ENCODE measurements at places on chromosomes 3 and 15. TPM values are rescaled to one million over a fixed set of nuclear protein-coding genes. Genes with fewer than 3 reads are reported as not detected.

Gene TAGLN3
- total RNA-seq, result not detected

Gene PLCL2
- total RNA-seq, result 7.8 TPM

Gene CYP8B1
- total RNA-seq, result not detected

Gene LRRC49
- total RNA-seq, result 13.3 TPM

Gene ITIH1
- not detected for total RNA-seq

Gene UNC13C
- total RNA-seq, result 0.32 TPM

Gene PLCB2
- 4.3 TPM for total RNA-seq

Gene ISG20
- total RNA-seq, result 34.4 TPM

Gene EPHB3
- 7.9 TPM for total RNA-seq

Gene NANOGP8
- total RNA-seq, result 1.3 TPM

Gene MCTP2
- 25.9 TPM for total RNA-seq

GRCh38 chr3:175179055-175179454 lies 319.9 kb downstream of the NAALADL2 start:
- H3K36me3 ChIP-seq, result no peaks in the 10 kb centered on the region
- DNase-seq, result no peak
- H3K4me1 ChIP-seq, result no peaks in the 10 kb centered on the region
- no peak overlapping the region for H3K27ac ChIP-seq
- no peak overlapping the region for H3K4me3 ChIP-seq
- H3K27me3 ChIP-seq, result no peaks in the 10 kb centered on the region

- no peak for DNase-seq
- no peak overlapping the region for H3K27ac ChIP-seq
- no peaks in the 10 kb centered on the region for H3K4me1 ChIP-seq
- no peaks in the 10 kb centered on the region for H3K36me3 ChIP-seq
- no peaks in the 10 kb centered on the region for H3K27me3 ChIP-seq
- H3K4me3 ChIP-seq, result no peak overlapping the region
Measured at GRCh38 chr3:17980863-17981262, 238.4 kb upstream of the TBC1D5 start.

DNA sequence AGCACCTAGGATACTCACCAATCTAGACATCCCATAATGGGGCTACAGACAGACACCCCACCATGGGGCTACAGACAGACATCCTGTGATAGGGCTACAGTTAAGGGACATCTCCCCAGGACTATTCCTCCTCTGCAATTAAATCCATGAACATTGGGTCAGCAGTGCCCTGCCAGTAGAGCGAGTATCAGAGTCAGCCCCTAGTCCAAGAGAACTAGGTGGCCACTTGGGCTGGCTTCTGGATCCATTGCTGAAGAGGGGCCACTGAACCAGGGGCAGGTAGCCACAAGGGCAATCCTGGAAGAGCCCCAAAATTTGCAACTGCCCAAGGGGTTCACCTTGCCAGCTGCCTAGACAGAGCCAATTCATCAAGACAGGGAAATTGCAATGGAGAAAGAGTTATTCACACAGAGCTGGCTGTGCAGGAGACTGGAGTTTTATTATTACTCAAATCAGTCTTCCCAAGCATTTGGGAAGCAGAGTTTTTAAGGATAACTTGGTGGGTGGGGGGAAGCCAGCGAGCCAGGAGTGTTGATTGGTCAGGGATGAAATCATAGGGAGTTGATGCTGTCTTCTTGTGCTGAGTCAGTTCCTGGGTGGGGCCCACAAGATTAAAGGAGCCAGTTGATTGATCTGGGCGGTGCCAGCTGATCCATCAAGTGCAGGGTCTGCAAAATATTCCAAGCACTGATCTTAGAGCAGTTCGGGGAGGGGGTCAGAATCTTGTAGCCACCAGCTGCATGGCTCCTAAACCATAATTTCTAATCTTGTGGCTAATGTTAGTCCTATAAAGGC lies 170.2 kb upstream of the SMAD3 start:
- H3K4me1 ChIP-seq, result no peaks in the 10 kb centered on the region
- no peak overlapping the region for H3K4me3 ChIP-seq
- no peaks in the 10 kb centered on the region for H3K36me3 ChIP-seq
- no peak for DNase-seq
- H3K27ac ChIP-seq, result no peak overlapping the region

DNA sequence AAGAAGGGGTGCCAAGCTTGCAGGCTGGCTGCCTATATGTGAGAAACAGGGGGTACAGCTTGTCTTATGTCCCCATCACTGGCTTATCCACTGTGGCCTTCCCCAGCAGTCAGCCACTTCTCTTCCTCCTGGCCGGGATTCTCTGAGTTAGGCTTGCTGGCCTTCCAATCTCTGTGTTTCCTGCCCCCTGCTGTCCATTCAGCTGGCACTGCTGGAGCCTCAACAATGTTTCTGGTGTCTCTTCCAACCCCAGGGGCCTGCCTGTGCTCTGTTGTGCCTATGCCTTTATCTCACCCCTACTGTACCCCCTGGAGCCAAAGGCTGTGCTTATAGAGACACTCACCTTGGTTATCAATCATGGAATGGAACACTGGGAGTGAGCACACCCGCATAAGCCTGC lies 36.5 kb downstream of the ANAPC13 start:
- H3K4me3 ChIP-seq, result no peak overlapping the region
- no peaks in the 10 kb centered on the region for H3K27me3 ChIP-seq
- no peak overlapping the region for H3K27ac ChIP-seq
- H3K4me1 ChIP-seq, result no peaks in the 10 kb centered on the region

DNA sequence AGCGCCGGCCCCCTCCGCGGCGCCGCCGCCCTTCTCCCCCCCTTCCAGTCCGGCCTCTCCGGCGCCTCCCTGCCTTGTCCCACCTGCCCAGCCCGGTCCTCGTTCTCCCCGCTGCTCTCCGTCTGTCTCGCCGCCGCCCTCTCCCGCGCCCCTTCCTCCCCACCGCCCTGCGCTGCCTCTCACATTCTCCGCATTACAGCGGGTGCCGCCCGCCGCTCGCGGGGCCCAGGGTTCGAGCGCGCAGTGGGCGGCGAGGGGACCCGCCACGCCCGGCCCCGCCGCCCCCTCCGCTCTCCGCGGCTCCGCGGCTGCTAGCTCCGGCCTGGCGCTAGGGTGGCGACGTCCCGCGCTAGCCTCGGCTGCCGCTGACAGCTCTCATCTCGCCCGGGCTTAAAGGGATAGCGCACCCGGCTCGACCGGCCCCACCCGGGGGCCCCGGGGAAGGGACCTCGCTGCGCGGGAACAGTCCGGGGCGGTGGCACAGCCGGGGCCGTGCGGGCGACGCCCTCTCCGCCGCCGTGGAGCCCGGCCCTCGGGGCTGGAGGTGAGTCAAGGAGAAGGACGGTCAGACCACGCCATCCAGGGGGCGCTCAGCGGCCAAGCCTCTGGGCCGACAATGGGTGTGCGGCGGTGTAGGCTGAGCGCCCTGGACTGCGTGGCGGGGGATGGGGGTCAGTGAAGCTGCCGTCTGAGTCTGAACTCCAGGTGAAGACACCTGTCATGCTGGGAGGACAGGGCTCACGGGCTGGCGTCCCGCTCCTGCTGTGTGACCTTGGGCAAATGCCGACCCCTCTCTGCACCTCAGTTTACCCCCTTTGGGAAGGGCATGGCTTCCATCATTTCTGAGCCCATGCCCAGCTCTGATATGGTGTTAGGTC lies 187.4 kb upstream of the LINGO1 start:
- H3K36me3 ChIP-seq, result no peaks in the 10 kb centered on the region
- H3K27ac ChIP-seq, result no peak overlapping the region
- H3K4me3 ChIP-seq, result peak overlapping the region; percentile 66
- peaks cover 9% of the 10 kb centered on the region for H3K27me3 ChIP-seq

- DNase-seq, result no peak
- H3K27me3 ChIP-seq, result no peaks in the 10 kb centered on the region
- H3K27ac ChIP-seq, result no peak overlapping the region
- H3K4me3 ChIP-seq, result no peak overlapping the region
- H3K36me3 ChIP-seq, result no peaks in the 10 kb centered on the region
Measured at GRCh38 chr3:152288681-152289080, 20.0 kb downstream of the MBNL1 start.

GRCh38 chr15:26103002-26103404 lies 239.9 kb upstream of the ATP10A start:
- no peaks in the 10 kb centered on the region for H3K4me1 ChIP-seq
- no peak overlapping the region for H3K27ac ChIP-seq
- H3K36me3 ChIP-seq, result no peaks in the 10 kb centered on the region
- H3K4me3 ChIP-seq, result no peak overlapping the region
- DNase-seq, result no peak
- no peaks in the 10 kb centered on the region for H3K27me3 ChIP-seq

DNA sequence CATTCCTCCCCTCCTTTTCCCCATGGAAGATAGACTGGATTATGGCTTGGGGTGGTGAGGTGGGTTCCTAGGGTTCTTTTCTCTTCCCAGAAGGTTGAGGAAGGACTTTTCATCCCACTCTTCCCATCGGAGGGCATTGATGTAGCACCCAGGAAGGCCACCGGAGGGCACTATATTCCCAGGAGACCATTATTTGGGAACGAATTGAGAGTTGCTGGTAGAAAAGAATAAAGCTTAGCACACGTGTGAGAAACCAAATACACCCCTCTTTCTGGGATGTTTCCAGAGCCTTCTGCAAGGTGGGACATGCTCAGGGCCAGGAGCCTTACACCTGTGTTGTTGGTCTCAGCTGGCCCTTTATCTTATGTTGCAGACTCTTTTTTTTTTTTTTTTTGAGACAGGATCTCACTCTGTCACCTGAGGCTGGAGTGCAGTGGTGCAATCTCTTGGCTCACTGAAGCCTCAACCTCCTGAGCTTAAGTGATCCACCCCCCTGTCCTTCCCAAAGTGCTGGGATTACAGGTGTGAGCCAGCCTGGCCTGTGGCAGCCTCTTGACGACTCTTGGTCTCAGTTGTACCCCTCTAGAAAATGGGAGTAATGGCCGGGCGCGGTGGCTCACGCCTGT lies 6.3 kb upstream of the CDC25A start:
- H3K4me1 ChIP-seq, result no peaks in the 10 kb centered on the region
- no peak overlapping the region for H3K4me3 ChIP-seq

- DNase-seq, result no peak
- H3K4me1 ChIP-seq, result no peaks in the 10 kb centered on the region
- H3K27me3 ChIP-seq, result no peaks in the 10 kb centered on the region
- no peak overlapping the region for H3K4me3 ChIP-seq
- no peak overlapping the region for H3K27ac ChIP-seq
Measured at GRCh38 chr3:172839679-172840078, 89.2 kb downstream of the ECT2 start.

DNA sequence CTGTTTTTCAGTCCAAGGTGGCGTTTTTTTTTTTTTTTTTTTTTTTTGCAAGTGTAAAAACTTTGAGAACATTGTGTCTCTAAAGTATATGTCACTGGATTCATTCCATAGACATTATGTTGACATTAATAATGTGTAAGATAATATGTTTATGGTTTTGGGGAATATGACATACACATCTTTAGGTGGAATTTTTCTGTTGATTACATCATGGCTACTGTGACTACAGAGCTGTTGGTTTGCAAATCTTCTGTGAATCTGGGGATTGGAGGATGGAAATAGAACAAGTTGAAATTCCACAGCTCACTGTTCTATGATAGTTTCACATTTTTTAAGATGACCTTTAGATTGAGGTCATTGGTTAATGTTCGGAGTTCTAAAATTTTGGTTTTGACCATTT lies 24.4 kb upstream of the PLSCR2 start:
- H3K27me3 ChIP-seq, result no peaks in the 10 kb centered on the region
- H3K27ac ChIP-seq, result no peak overlapping the region
- H3K4me3 ChIP-seq, result no peak overlapping the region
- no peak for DNase-seq
- H3K36me3 ChIP-seq, result no peaks in the 10 kb centered on the region
- H3K4me1 ChIP-seq, result no peaks in the 10 kb centered on the region

- H3K4me1 ChIP-seq, result no peaks in the 10 kb centered on the region
- no peaks in the 10 kb centered on the region for H3K36me3 ChIP-seq
- no peak for DNase-seq
- H3K27ac ChIP-seq, result peak overlapping the region; percentile 76
- H3K4me3 ChIP-seq, result no peak overlapping the region
Measured at GRCh38 chr3:30232142-30232541, 374.3 kb upstream of the TGFBR2 start.

- no peaks in the 10 kb centered on the region for H3K36me3 ChIP-seq
- no peak overlapping the region for H3K27ac ChIP-seq
- no peak for DNase-seq
Measured at GRCh38 chr15:65528461-65529060, 1.7 kb upstream of the HACD3 start.

GRCh38 chr3:143731320-143731719 lies 116.9 kb downstream of the SLC9A9 start:
- H3K36me3 ChIP-seq, result no peaks in the 10 kb centered on the region
- no peak for DNase-seq
- no peak overlapping the region for H3K4me3 ChIP-seq
- H3K27me3 ChIP-seq, result no peaks in the 10 kb centered on the region
- H3K27ac ChIP-seq, result no peak overlapping the region
- H3K4me1 ChIP-seq, result no peaks in the 10 kb centered on the region

GRCh38 chr15:50945725-50946124 lies 37.2 kb downstream of the AP4E1 start:
- H3K4me3 ChIP-seq, result no peak overlapping the region
- H3K4me1 ChIP-seq, result no peaks in the 10 kb centered on the region
- H3K27me3 ChIP-seq, result no peaks in the 10 kb centered on the region
- no peak overlapping the region for H3K27ac ChIP-seq
- H3K36me3 ChIP-seq, result peaks cover 6% of the 10 kb centered on the region
- DNase-seq, result no peak

DNA sequence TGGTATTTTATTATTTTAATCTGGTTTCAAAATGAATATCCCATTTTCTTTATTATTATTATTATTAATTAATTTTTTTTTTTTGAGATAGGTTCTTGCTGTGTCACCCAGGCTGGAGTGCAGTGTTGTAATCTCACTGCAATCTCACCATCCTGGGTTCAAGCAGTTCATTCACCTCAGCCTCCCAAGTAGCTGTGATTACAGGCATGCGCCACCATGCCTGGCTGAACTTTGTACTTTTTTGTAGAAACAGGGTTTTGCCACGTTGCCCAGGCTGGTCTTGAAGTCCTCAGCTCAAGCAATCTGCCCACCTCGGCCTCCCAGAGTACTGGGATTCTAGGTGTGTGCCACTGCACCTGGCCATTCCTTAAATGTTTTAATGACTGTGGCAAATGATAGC lies 28.6 kb downstream of the DAG1 start:
- no peak overlapping the region for H3K27ac ChIP-seq
- DNase-seq, result no peak
- H3K4me1 ChIP-seq, result no peaks in the 10 kb centered on the region
- H3K27me3 ChIP-seq, result no peaks in the 10 kb centered on the region
- no peak overlapping the region for H3K4me3 ChIP-seq

- H3K4me3 ChIP-seq, result no peak overlapping the region
- H3K4me1 ChIP-seq, result no peaks in the 10 kb centered on the region
- no peak for DNase-seq
- H3K27me3 ChIP-seq, result no peaks in the 10 kb centered on the region
Measured at GRCh38 chr3:63043631-63044030, 168.4 kb upstream of the CADPS start.

GRCh38 chr3:35505181-35505580 lies 134.1 kb upstream of the ARPP21 start:
- no peak for DNase-seq
- H3K4me3 ChIP-seq, result no peak overlapping the region
- no peaks in the 10 kb centered on the region for H3K27me3 ChIP-seq
- no peaks in the 10 kb centered on the region for H3K36me3 ChIP-seq
- no peak overlapping the region for H3K27ac ChIP-seq
- H3K4me1 ChIP-seq, result no peaks in the 10 kb centered on the region

GRCh38 chr3:157087780-157088600 lies 72.0 kb downstream of the CCNL1 start:
- peak overlapping the region; percentile 99 for H3K27ac ChIP-seq
- no peaks in the 10 kb centered on the region for H3K27me3 ChIP-seq
- H3K4me3 ChIP-seq, result peak overlapping the region; percentile 53
- H3K36me3 ChIP-seq, result no peaks in the 10 kb centered on the region
